ENCODE measurements at places on chromosomes 5 and 9.

DNA sequence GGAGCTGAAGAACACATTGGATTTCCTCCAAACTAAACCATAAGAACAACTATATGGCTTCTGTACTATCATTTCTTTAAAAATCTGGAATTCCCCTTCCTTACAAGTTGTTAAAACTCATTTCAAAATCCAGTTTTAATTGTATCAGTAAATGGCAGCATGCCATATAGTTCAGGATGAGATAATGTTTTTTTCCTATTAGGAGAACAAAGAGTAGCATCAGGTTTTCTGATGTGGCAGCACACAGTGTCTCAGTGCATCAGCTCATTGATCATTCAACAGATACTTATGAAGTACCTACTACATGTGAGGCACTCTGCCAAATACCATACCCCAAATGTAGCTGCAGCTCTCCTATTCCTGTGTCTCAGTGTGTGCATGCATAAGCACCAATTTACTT, 161.1 kb downstream of the EPB41L4A start:
- no peak for DNase-seq

- no peak for DNase-seq
These were observed 136.1 kb downstream of the UGCG start for GRCh38 chr9:112032743-112033142.

GRCh38 chr5:982377-983237, 26.0 kb upstream of the NKD2 start:
- DNase-seq, result no peak

- DNase-seq, result peak; percentile 29
These were observed 566 bp upstream of the FOCAD start for GRCh38 chr9:20683351-20684034.

GRCh38 chr9:93601063-93601462, 24.7 kb downstream of the PHF2 start:
- DNase-seq, result no peak

DNA sequence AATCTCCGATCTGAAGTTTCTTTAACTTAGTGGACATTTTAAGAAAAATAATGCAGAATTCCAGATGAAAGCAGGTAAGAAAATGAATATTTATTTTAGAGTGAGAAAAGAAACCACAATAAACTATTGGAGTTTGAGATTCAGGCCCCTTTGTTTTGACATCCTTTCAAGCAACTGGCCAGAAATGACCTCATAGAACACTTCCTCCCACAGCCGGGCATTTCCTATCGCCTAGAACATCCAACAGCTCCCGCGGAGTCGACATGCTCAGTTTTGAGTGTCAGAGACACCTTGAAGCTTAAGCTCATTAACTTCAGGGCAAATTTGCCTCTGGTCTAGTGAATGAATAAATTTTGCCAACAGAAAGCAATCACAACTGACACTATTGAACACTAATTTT, 369.2 kb downstream of the TLE4 start:
- DNase-seq, result no peak

GRCh38 chr5:1405121-1405520, 40.1 kb downstream of the SLC6A3 start:
- DNase-seq, result no peak

- DNase-seq, result no peak
These were observed 85.2 kb upstream of the ZBTB43 start for GRCh38 chr9:126719618-126720031.

GRCh38 chr5:119329666-119330065, 26.2 kb upstream of the TNFAIP8 start:
- no peak for DNase-seq

DNA sequence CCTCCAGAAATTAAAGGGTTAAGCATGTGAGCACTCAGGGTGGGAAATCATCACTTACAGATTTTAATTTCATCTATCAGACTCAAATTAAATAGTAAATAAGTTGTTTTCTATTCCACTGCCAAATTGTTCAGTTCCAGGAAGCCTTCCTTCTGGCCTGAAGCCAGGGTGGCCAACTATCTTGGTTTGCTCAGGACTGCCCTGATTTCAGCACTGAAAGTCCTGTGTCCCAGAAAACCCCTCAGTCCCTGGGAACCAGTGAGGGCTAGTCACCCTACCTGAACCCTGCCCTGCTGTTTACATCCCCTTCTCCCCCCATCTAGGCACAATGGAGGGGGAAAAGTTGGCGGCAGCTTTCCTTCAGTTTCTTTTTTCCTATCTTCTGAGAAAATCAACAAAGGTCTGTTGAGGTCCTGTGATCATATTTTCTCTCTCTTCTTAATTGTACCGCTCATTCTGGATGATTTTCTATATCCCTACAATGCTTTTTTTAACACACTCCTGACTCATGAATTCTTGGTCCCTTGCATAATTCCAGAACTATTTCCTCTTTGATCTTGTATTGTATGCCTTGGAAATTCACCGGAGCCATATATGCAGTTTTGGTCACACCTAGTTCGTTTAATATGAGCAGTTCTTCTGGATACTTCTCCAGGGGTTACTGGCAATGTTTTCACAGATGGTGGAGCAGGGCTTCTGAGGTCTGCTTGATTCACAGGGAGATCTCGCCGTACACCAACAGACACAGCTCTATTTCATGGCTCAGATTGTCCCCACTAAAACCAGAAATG, 103.8 kb downstream of the MAP1B start:
- peak; percentile 73 for DNase-seq

GRCh38 chr9:71263451-71263850, 142.0 kb upstream of the TRPM3 start:
- no peak for DNase-seq

DNA sequence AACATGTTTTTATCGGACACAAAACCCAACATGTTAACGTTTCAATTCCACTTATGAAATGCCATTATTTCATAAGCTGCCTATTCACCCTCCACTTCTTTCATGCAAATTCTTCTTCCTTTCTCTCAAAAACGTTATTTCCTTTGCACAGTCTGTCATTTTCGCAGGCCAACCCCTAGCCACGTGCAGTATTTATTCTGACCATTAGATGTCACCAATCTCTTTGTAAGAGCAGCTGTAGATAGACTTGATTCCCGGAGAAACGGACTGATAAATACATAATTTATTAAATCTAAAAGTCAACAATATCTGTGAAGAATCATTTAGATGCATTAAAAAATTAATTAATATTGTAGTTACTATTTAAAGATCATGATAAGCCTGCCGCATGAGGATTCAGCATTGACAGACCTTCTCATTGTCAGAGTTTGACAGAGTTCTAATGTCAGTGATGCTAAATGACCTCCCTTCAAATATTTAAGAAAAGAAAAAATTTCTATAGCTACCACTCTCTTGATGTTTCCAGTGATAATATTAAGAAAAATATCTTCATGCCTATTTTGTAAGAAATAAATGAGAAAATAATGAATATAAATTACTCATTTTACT, 933.6 kb downstream of the CDH12 start:
- DNase-seq, result peak; percentile 34

DNA sequence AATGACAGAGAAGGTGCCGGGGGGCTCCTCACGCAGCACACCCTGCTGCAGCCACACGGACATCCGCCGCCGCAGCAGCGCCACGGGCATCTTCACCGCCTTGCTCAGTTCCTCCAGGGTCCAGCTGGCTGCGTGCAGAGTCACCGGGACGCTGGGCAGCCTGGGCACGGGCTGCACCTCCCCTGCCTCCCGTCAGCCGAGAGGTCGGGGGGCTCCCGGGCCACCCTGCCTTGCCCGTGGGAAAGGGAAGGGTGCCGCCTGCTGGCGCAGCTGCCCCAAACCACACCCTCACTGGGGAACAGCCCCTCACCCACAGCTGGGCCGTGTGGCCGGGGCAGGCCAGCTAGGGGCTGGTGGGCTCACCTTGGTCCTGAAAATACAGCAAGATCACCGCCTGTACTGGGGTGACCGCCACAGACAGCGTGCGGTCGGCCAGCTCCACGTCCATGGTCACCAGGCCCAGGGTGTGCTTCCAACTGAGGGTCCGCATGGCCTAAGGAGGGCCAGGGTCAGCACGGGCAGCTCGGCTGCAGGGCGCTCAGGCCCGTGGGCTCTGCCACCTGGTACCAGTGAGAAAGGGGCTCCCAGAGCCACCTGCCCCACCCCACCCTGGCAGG, 3.6 kb upstream of the TMEM210 start:
- DNase-seq, result no peak

DNA sequence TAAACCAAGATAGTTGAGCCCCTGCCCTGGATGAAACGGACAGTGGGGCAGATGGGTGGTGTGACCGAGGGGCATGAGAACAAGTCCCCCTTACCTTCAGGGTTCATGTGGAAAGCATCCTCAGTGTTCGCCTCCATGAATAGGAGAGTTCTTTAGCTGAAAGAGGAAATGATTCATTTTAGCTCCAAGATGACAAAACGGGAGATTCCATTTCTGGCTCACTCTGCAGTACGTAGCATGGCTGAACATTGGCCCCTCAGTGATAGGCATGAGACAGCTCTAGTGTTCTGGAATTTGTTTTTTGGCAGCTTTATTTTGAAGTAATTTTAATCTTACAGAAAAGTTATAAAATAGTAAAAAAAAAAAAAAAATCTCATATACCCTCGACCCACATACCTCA, 70.2 kb upstream of the AGXT2 start:
- DNase-seq, result peak; percentile 84

DNA sequence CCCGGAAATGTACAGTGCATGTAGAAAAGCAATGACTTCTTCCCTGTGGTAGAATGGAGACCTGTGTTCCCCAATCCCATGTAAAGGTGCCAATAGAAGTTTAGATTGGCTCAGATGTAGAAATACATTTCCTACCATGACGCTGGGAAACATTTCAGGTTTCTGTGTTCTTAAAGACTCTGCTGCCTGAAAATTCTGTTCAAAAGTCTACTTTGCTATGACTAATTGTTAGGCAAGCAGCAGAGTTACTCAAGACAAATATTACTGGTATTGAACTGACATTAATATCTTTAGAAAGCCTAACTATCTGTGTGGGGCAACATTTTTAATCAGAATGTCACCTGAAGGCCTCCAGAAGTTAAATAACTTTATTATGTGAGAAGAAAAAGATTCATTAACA, 75.5 kb upstream of the ELL2 start:
- no peak for DNase-seq

DNA sequence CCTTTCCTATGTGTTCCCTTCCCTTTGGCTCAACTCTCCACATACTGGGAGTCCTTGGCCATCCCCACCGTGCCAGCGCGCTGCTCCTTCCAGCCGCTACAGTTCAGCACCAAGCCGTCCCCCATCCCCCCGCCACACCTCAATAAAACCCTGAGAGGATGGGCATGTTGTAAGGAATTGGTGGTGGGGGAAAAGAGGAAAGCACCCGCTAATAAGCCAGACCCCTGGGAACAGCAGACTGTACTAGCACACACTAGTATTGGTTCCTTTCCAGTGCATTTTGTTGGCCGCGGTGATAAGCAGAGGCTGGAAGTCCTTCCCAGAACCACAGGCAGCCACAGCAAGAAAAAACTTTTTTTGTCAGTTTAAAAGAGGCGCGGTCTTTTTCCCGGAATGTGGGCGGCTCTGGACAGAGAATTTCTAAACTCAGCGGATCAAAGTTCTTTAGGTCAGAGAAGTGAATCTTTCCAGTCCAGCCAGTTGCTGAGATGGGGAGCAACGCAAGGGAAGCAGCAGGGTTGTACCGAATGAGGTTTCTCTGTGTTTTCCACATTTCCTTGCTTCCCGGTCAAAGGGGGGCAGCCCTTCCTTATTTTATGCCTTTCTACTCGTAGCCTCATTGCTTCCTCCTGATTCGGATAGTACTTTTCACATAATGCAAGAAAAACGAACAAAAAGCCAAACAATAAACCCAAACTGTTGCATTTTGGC, 2.1 kb downstream of the CHSY3 start:
- DNase-seq, result peak; percentile 8

DNA sequence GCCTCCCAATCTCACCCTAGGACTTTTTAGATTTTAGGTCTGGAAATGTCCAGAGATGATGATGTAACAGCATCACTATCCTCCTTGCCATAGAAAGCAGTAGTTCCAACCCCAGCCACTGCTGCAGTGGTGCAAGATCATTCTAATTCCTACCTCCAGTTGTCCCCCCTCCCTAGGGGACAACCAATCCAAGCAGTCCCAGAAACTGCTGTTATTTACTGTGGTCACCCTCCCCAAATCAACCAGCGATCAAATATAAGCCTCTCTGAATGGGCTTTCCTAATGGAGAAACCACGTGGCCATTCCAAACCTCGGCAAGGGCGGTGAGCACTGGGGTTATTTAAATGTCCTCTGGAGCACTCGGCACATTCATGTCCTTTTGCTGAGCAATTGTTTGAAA, 159.8 kb downstream of the SLF1 start:
- no peak for DNase-seq

- no peak for DNase-seq
These were observed 199.6 kb downstream of the CRB2 start for GRCh38 chr9:123555646-123556045.

GRCh38 chr5:143462431-143462830, 58.9 kb upstream of the NR3C1 start:
- DNase-seq, result no peak

GRCh38 chr5:167688341-167689130, 602.9 kb upstream of the WWC1 start:
- no peak for DNase-seq

GRCh38 chr5:157116483-157116954, 7.7 kb upstream of the HAVCR2 start:
- DNase-seq, result no peak

GRCh38 chr5:19031491-19031890, 956.5 kb downstream of the CDH18 start:
- DNase-seq, result no peak

DNA sequence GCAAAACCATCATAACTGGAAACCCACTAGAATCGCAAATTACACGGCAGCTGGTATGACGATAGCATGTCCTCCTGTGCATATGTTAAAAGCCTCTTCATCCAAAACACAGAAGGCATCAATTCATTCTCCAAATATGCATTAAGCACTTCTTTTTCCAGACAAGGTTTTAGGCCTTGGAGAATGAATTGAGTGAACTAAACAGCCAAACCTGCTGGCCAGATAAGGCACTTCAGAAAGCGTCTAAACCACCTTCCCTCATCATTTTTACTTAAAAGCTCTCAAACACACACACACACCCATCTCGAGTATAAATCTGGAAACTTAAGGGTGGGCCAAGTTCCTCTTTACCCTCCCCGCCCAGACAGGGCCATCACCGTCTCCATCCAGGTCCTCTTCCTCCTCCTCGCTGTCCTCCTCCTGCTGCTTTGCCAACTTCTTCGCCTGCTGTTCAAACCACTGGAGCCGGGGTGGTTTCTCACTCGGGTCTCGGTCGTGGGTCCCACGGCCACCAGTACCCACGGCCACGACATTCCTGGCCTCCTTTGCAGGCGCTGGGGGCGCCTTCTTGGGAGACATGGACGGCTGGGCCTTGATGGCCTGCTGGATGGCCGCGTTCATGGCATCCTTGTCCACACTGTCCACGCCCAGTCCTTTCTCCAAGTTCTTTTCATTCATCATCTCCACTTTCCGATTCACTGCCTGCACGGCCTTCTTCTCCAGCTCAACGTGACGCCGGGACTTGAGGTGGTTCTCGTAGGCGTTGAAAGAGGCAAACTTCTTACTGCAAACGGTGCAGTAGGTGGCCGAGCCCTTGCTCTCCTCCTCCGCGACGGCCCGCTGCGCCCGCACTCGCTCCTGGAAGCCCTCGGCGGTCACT, 696 bp downstream of the ZNF622 start:
- DNase-seq, result no peak

GRCh38 chr5:130268489-130268888, 364.2 kb downstream of the CHSY3 start:
- DNase-seq, result no peak

All from HS-5 (cell line).